ENCODE measurements at places on chromosomes 16 and 17.

- no peak for DNase-seq
These were observed 18.8 kb downstream of the POLR2A start for GRCh38 chr17:7502987-7503386.

DNA sequence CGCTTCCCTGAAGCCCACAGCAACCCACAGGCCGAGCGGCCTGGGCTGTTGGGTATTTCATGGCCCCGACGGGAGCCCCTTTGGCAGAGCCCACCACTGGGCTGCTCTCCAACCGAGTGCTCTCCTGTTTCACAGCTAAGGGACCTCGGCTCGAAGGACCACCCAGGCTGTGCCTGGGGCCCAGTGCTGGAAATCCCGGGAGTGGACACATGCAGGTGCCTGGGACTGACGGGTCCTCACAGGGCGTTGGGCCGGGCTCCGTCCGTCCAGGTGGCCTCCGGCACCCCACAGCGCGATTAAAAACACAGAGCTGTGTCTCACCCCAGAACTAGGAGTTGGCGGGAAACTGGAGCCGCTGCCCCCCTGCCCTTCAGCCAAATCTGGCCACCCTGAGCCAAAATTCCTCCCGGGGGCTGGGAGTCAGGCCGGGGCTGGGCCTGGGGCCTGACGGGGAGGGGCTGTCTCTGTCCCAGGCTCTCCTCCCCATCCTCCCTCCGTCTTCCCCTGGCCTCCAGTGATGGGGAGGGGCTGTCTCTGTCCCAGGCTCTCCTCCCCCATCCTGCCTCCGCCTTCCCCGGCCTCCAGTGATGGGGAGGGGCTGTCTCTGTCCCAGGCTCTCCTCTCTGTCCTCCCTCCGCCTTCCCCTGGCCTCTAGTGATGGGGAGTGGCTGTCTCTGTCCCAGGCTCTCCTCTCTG is 14.1 kb downstream of the UTS2R start:
- DNase-seq: no peak

- no peak for DNase-seq
These were observed 3.0 kb downstream of the BAHCC1 start for GRCh38 chr17:81398176-81398831.

GRCh38 chr17:80212962-80213642 is 7.0 kb downstream of the SGSH start:
- DNase-seq: no peak

DNA sequence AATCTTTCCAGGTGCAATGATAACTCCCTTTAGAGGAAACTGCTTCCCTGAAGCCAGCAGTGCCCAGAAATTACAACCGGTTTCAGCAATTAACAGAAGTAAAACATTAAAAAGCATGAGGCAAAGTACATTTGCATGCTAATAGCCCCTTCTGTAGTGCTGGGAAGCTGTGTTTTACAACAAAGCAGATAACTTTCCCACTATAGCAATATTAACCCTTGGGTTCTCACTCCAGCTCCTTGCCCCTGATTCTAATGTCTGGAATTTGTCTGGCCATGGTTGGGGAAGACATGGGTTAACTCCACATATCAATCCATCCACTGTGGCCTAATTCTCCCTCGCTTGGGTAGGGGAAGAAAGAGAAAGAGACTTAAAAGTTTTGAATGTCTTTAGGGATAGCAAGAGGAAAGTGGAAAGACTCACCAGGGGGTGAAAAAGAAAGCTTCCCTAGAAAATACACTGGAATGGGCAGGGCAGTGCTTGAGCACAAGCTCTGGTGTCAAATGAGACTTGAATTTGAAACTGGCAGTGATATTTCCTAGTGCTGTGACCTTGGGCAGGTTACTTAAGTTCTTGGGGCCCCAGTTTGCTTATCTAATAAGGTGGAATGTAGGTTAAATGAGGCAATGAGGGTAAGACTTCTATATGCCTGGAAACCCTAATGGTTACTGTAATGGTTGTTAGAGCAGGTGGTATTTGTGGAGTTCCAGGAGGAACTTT is 102.0 kb downstream of the SOX9 start:
- no peak for DNase-seq

DNA sequence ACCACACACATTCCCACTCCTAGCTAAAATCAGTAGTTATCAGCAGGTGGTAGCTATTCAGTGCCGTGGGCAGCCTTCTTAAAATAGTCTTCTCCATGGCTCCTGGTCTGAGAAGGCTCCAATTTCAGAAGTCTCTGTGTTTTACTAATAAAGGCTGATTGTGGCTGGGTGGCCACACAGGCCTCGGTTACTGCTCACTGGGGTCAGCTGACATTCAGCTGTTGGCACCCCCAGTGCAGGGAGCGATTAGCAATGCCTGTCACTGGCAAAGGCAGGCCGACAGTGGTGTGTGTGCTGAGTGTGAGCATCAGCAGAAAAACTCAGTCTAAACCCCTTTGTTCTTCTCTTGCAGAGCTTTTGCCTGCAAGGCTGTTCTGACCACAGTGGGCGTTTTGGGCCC is 16.6 kb upstream of the DBNDD1 start:
- no peak for DNase-seq

- DNase-seq: no peak
These were observed 1.8 kb downstream of the ZSCAN10 start for GRCh38 chr16:3097266-3097665.

- no peak for DNase-seq
These were observed 332.0 kb downstream of the BCAS3 start for GRCh38 chr17:61009663-61010062.

DNA sequence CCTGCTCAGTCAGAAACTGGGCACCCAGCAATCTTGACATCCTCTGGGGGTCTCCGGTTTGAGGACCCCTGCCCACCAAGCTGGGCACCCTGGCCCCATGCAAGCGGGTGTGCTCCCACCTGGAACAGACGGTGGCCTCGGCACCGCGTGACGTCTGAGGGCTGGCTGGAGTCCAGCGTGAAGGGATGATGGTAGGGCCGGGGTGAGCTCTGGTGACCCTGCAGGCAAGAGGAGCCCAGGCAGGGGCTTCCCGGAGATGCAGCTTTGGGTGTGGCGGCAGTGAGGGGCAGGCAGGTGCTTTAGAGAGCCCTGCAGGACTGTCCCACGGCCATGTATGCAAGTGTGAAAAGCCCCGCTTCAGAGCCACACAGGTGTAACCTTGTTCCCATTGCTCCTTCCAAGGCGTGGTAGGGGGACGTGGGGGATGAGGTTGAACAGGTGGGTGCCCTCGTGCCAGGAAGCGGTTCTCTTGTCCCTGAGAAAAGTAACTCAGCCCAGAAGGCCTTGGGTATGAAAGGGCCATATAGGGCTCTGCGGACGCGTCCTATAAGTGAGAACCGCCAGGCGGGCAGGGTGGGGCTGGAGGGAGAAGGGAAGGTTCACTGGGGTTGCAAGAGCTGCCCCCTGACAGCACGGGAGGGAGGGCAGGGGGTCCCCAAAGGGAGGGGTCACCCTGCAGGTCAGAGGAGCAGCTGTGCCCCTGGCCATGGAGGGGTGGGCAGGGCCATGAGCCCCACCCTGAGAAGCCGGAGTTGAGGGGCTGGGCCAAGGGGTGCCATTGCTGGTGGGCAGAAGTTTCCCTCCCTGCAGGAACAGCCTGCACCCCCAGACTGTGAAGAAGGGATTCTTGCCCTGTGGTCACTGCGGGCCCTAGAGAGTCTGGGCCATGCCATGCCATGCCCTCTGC is 9.2 kb downstream of the RGS11 start:
- no peak for DNase-seq

GRCh38 chr16:23107936-23108335 is 41.3 kb downstream of the USP31 start:
- DNase-seq: no peak

GRCh38 chr17:20008242-20009051 is 712 bp upstream of the SPECC1 start:
- DNase-seq: peak; percentile 50

DNA sequence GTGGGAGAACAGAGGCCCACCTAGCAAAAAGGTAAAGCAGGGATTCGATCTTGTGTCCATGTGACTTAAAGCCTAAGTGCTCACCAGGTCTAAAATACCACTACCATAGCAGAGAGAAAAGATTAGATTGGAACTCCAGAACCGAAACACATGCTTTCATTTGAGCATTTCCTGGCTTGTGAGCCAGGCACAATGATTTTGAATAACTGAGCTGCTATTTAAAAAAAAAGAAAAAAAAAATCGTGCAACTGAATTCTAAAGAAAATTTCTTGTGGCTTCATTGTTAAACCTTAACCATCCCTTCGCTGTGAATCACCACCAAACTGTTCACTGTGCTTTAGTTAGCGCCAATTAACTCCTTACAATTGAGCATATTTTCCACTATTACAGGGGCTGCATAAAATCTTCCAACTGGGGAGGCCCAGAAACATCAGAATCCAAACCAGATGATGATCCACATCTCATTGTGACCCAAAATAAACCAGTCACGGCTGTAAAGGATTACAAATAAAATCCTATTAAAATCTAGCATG is 366.4 kb upstream of the ERCC4 start:
- no peak for DNase-seq

DNA sequence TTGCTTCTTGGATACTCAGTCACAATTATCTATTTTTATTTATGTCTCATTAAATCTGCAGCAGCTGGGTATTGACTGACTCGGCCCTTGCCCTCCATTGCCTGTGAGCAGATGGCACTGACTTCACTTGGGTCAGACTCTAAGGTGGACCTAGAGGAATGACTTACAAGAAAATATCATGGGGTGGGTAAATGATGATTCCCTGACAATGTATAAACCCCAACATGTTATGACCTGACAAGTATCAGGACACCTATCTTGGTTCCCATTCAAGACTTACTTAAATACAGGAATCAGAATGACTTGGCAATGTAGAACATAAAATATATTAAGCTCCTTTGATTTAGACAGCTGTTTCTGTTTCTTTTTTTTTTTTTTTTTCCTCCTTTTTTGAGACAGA is 953.5 kb downstream of the CDH11 start:
- no peak for DNase-seq

GRCh38 chr17:64385187-64386083 is 5.2 kb downstream of the PECAM1 start:
- DNase-seq: peak; percentile 85

GRCh38 chr16:82152196-82152595 is 17.8 kb downstream of the MPHOSPH6 start:
- no peak for DNase-seq
